Stimulated activated CD8-positive, alpha-beta memory T cell treated with anti-CD3 and anti-CD28 coated beads, Interleukin-2, amount 100 ng/mL, for 1 hour (primary cell): ENCODE measurements at places on chromosomes 6 and 20.

- DNase-seq = no peak
These were observed 16.7 kb upstream of the DEF6 start for GRCh38 chr6:35280903-35281302.

DNA sequence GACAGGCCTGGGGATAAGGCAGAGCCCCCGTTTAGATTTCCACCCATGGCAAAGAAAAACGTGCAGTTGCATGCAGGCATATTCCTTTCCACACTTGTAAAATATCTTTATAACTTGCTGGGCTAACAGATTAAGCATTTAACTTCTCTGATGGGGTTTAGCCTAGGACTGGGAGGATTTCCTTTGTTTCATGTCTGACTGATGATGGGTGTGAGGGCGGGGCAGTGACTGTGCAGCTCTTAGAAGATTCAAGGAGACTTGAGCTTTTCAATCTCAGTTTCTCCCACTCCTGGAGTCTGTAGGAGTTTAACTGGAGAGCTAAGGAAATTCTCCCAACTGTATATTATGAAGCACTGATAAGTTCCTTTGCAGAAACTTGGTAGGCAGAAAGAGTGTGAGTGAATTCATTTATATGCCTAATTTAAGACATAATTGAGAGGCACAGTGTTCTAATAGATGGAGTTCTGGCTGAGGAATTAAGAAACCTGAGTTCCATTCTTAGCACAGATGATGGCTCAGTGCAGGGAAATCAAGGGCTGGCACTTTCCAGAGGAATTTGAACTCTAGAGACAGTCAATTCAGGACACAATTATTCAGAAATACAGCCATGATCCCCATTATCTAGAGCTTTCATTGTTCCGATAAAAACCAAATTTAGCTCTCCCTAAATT is 214.6 kb upstream of the CNR1 start:
- DNase-seq = no peak

- no peak for DNase-seq
These were observed 6.1 kb downstream of the SLC32A1 start for GRCh38 chr20:38730167-38730988.

GRCh38 chr6:63640062-63640461 is 4.5 kb downstream of the PHF3 start:
- no peak for DNase-seq

DNA sequence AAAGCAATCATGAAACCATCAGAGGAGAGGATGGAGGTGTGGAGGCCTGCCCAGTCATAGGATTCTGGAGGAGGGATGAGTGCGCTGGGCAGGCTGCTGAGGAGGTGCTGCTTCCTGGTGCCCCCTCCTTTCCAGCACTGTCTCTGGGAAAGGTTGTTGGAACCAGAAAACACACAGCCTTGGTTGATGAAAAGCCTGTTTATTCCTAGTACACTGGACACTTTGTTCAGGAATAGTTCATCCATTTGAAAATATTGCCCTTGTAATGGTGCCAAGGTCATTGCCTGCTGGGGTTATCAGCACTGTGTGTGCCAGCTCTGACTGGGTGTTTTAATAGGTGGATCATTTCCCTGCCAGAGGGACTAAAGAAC is 83.7 kb upstream of the ARMC2 start:
- no peak for DNase-seq

DNA sequence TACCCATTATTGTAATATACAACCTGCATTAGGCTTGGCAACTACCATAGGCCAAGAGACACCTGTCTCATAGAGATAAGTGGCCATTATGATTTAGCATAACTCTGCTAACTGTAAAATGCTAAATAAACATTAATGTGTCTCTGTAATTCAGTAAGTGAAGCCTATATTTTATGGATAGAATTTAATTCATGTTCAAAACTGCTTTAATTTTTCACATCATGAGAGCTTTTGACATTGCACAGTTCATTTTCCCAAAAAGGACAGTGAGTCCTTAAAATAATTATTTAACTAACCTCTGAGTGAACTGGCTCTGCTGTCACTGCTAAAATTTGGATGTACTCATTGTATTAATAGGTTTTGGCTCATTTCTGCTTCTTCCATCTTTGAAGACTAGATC is 41.4 kb upstream of the TMX4 start:
- DNase-seq = no peak

GRCh38 chr6:72787391-72788031 is 165.6 kb downstream of the KCNQ5 start:
- DNase-seq = no peak

- no peak for DNase-seq
These were observed 14.9 kb downstream of the NT5E start for GRCh38 chr6:85464722-85465150.

DNA sequence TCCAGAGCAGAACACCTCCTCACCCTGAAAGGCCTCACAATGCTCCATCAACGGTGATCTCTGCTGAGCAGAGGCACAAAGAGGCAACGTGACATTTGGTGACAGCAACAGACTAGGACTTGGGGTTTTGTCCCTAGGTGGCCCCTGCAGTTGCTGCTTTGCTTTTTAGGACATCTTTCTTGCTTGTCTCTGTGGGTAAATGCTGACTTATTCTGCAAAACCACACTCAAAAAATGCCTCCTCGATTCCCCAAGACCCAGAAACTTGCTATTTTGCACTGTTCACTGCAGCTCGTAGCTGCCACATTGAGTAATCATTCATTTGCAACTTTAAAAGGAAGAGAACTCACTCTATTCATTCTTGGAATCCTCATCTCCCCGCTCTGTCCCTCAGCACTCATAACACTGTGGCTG is 209.9 kb downstream of the LY86 start:
- no peak for DNase-seq

DNA sequence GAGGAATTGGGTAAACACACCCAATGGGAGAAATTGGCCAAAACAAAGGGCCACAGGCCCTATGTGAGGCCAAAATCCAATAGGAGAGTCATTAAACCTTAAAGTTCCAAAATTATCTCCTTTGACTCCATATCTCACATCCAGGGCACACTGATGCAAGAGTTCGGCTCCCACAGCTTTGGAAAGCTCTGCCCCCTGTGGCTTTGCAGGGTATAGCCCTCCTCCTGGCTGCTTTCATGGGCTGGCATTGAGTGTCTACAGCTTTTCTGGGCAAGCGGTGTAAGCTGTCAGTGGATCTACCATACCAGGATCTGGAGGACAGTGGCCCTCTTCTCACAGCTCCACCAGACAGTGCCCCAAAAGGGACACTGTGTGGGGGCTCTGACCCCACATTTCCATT is 160.5 kb downstream of the ADGRG6 start:
- DNase-seq = no peak

GRCh38 chr6:77965449-77965848 is 312.6 kb downstream of the MEI4 start:
- DNase-seq = no peak

GRCh38 chr20:2633381-2633780 is 19.1 kb upstream of the NOP56 start:
- DNase-seq = no peak
